Activated CD4-positive, alpha-beta T cell treated with anti-CD3 and anti-CD28 coated beads for 24 hours (primary cell): ENCODE measurements at places on chromosomes 1 and 21.

GRCh38 chr1:201840490-201840889, 11.5 kb downstream of the IPO9 start:
- DNase-seq: no peak

DNA sequence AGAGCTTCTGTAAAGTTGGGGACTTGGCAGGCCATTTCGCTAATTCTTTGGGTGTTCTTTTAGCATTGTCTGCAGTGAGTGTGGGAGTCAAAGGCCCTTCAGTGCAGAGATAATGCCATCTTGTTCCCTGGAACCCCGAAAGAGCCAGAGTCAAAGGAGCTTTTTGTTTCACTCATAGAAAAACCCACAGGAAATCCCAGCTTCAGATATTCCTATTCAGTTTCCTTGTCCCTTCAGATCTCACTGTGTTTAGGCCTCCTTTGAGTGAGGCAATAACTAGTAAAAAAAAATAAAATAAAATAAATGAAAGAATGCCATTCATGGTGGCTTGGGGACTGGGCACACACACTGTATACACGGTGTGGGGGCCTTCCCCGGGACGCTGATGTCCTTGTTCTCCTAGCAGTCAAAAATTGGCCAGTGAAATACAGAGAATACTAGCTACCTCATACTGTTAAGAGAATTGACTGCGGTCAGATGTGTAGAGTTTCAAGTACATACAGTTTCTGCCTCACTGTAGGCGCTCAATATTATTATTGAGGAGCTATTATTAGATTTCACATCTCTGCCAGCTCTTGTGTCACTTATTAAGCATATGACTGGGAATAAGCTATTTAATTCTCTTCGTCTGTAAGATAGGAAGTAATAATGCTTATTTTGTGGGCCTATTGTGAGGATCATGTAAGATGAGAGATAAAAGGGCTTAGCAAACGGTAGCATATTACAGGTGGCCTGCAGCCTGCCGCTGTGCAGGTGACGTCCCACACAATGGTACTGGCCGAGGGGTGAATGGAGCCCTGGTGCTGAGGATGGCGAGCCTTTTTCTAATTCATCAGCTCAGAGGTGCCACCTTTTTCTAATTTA, 16.7 kb downstream of the DISC1 start:
- no peak for DNase-seq

GRCh38 chr1:76668046-76668445, 199.2 kb upstream of the ST6GALNAC5 start:
- no peak for DNase-seq

DNA sequence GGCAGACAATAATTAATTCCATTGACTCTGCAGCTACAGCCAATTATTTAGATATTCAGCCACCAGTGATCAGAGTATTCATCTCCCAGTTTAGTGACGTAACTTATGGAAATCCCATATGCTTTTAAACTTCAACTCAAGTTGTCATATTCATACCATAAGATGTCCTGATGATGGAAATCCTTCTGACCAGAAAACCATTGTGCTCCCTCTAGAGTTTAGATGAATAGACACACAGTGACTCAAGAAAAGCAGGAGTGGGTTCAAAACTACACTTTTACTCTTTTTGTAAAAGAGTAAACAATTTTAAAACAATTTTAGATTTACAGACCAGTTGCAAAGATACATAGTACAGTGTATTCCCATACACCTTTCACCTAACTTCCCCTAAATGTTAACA, 463.7 kb downstream of the KCNT2 start:
- DNase-seq: no peak

GRCh38 chr1:107523736-107524135, 382.9 kb downstream of the NTNG1 start:
- DNase-seq: no peak

DNA sequence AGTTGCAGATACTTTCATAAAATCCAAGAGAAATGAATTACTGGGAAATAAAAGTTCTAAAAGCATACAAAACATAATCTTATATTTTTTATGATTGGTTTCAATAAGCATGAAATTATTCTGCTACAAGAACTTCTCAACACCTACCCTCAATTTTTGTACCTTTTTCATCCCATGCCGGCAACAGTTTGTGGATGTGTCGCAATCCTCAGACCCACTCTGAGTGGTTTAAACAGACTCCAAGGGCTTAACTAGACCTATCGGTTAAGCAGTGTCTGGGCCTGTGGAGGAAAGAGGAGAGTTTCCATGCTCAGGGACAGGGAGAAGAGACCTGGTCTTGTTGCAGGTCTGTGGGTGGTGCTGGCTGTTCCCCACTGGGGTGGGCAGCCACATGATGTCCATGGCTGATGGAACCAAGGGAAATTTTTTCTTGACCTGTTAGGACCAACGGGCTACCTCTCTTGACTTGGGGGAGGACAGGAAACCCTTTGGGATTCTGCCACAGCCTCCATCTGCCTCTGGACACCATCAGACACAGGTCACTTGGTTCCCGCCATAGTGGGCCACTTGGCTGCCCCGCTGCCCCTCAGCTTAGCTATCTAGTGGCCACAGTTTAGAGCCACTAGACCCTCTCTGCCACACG, 81.1 kb upstream of the CLDN14 start:
- DNase-seq: no peak

DNA sequence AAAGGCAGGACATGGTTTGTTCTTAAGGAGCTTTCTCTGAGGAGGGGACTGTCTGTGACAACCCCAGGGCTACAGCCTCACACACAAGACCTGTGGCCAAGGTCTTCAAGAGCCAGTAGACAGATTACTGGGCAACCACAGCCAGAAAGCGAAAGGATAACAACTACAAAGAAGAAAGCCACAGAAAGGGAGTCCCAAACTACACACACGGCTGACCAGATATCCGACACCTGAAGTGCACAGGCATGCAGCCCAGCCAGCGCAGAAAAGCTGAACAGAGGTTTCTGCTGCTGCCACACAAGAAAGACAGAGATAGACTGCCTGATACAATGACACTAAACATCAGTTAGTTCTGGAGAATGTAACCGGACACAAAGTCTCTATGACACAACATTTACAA, 21.4 kb upstream of the NADK start:
- no peak for DNase-seq

DNA sequence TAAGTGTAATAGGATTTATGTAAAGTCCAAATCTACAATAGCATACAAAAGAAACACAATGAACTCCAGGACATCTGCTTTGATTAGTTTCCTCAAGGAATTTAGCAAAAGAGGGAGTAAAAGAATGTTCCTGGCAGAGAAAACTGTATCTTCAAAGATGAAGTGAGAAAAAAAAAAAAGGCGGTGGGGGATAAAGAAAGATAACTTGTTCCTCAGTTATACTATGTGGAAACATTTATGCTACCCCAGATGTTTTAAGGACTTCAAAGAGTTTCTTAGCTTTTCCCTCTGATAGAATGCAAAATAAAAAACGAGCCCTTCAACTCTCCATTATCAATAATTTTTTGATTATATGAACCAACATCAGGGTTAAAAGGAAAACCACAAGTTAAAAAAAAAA, 908.9 kb upstream of the ADGRL2 start:
- DNase-seq: no peak

DNA sequence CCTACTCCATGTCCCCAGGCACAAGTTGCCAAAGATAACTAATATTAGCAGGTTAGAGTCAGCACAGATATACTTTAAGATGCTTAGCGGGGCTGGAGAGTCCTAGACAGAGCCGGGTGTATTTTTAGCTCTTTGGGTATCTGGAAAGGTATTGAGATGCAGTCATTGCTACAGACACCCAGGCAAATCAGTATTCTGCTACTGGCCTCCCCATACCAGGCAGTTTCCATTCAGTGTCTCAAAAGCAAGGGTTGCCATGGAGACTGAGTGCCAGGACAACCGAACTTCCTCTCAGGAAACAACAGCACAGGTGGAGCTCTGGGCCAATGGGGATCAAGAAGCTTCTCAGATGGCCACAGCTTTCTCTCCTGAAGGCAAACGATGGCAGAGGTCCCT, 45.3 kb downstream of the KCNC4 start:
- DNase-seq: no peak

DNA sequence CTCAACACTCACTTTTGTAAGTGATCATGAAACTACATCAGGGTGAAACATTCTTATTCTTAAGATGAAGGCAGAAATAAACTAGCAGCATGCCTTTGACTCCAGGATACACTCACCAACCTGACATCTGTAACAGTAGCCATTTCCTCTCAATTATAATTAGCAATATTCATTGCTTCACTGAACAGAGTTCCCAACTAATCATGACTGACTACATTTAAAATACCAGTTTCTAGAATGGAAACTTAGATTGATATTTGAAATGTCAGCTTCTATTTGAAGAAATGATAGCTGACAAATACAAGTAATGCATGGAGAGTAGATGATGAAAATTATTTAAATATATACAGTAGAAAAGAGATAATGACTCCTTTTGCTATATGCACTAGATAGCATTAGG, 1023.8 kb downstream of the MRPL39 start:
- no peak for DNase-seq

DNA sequence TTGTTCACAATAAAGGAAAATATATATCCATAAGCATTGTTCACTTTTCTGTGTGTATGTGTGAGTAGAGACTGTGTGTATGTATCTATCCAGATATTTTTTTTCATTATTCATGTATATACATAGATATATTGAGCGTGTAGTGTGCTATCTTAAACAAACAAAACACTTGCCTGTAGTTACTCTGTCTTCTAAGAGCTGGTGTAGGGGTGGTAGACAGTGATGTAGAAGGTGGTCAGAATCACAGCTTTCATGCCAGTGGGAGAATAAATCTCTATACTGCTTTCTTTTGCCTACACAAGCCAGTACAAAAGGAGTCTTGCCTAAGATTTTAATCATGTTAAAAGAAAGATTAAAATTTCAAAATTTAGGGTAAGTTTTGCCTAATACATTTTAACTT, 122.0 kb downstream of the UCHL5 start:
- no peak for DNase-seq

DNA sequence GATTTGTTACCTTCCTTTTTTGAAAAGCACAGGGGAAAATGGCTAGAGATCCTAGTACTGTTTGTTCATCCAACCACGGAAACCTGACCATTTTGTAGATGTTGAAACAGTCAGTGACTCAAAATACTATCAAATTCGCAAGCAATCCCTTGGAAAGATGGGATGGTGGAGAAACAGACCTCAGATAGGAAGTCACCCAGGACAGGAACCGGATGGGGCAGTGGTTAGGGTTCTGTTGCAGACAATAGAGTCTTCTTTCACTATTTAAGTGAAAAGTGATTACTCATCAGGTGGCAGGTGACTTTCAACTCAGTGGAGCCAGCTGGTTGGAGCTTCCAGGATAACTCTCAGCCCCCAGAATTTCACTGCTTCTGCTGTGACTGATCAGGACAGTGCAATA, 17.0 kb downstream of the LHX4 start:
- DNase-seq: no peak

DNA sequence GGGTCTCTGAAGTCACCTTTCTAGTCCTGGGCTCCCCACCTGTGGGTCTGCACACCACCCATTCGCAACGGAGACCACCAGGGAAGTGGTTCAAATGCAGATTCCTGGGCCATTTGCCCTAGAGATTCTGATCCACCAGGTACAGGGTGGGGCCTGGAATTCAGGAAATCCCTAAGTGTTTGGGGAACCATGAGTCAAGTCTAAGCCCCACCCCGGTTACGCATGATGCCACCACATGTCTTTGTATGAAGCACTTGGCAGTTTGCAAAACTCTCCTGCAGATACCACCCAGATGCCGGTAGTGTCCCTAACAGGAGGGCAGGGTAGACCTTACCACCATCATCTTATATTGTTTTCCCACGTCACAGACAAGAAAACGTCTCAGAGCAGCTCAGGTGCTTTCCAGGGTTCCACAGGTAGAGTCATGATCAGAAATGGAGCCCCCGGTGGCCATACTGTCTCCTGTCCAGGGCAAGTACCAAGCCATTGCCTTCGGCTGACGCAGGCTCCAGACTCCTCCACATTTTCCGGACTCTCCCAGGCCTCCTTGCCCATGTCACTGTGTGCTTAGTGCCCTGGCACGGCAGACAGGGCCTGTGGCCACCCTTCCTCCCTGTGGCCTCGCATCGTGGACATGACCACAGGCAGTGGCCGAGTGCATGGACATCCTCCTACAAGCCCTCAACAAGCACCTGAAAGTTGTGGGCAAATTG, 89.2 kb upstream of the TMEM51 start:
- no peak for DNase-seq

DNA sequence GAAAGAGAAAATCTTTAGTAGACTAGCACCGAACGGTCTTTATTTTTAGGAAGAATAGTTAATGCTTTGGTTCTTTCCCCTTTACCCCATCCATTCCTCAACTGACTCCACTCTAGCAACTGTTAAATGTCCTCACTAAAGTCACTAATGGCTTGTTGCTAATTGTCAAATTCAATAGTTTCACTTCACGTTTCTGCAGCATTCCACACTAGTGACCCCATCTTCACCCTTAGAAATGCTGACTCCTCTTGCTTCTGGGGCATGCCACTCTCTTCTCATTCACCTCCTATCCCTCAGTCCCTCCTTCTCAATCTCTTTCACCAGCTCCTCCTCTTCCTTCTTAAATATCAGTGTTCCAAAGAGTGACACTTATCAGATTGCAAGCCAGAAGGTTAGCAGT, 19.4 kb upstream of the CADM3 start:
- no peak for DNase-seq

GRCh38 chr21:43639470-43640353, 19.6 kb downstream of the HSF2BP start:
- no peak for DNase-seq

DNA sequence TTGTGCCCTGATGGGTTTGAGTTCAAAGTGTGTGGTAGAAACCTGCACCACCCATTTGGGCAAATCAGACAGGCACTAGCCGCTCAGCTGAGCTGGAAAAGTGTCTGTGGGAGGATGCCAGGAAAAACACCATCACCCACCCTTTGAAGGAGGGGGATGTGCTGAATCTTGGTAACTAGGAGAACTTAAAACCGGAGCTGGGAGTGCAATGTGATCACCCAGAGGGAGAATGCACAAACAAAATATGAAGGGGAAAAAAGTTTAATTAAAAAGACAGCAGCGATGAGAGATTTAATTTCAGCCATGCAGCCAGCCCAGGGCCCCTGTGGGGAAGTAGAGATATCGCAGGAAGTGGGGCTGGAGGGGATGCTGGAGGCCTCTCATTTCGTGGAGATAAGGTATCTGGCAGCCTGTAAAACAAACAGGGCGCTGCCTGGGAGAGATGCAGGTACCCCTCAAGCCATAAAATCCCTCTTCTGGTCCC, 86.8 kb upstream of the BCAR3 start:
- DNase-seq: no peak

DNA sequence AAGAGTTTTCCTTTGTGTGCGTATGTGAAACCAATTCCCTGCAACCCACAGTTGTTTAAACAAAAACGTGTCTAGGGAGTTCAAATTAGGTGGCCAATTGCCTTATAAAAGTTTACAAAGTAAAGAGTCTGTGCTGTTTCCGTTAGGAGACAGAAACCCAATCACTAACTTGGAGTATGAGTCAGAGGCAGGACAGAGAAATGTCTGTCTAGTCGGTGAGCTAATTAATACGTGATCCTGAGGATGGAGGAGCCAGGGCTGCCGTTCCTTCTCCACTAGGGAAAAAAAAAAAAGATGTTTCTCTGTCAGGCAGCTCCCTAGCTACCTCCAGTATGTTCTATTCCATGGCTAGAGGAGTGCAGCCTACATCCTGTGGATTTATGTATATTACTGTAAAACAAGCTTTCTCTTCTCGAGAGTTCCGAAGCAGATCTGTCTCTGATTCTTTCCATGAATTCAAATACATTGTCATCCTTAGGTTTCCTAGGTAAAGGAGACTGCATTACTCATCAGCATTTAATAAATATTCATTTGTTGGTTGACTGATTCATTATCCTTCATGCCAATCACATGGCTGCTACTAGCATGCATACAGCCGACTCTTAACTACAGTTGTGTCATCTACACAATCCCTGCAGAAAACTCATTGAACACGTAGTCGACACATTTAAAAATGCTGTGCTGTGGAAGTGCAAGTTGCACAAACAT, 430.6 kb downstream of the KIF26B start:
- DNase-seq: no peak
